Stomach (tissue), 19 donors: ENCODE measurements at places on chromosomes 6 and 20. TPM values are rescaled to one million over a fixed set of nuclear protein-coding genes. Genes with fewer than 3 reads are reported as not detected.
A peak's percentile ranks its signal among the peaks of the same experiment; 100 is the strongest.

GRCh38 chr6:141809901-141810300 is 322.8 kb upstream of the GJE1 start:
- DNase-seq = no peak
- H3K27me3 ChIP-seq = no peaks in the 10 kb centered on the region
- no peak overlapping the region for H3K4me3 ChIP-seq
- no peaks in the 10 kb centered on the region for H3K4me1 ChIP-seq
- H3K36me3 ChIP-seq = no peaks in the 10 kb centered on the region

- no peaks in the 10 kb centered on the region for H3K36me3 ChIP-seq
- H3K27me3 ChIP-seq = no peaks in the 10 kb centered on the region
- H3K27ac ChIP-seq = no peak overlapping the region
- peak; percentile 63 for DNase-seq
These were observed 54.9 kb upstream of the SMOC2 start for GRCh38 chr6:168385858-168386735.

DNA sequence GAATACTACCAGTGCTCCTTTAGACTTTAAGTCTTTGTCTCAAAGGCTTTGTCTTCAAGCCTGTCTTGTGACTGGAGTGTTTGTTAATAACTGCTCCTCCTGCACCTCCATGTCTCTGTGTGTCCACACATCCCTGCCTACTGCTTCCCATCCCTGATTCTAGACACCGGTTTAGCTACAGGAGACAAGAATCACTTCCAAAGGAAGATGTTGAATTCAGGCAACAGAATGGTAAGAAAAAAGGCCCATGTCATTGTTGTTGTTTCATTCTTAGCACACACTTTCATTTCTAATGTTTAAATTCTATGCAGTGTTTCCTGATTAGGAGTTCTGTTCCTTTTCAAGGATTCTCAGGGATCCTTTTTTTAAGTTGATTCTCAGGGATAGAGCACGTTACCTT is 293.6 kb upstream of the STXBP5 start:
- peaks cover 26% of the 10 kb centered on the region for H3K4me1 ChIP-seq
- no peak overlapping the region for H3K27ac ChIP-seq
- H3K36me3 ChIP-seq = no peaks in the 10 kb centered on the region
- H3K27me3 ChIP-seq = no peaks in the 10 kb centered on the region
- no peak overlapping the region for H3K4me3 ChIP-seq
- no peak for DNase-seq

DNA sequence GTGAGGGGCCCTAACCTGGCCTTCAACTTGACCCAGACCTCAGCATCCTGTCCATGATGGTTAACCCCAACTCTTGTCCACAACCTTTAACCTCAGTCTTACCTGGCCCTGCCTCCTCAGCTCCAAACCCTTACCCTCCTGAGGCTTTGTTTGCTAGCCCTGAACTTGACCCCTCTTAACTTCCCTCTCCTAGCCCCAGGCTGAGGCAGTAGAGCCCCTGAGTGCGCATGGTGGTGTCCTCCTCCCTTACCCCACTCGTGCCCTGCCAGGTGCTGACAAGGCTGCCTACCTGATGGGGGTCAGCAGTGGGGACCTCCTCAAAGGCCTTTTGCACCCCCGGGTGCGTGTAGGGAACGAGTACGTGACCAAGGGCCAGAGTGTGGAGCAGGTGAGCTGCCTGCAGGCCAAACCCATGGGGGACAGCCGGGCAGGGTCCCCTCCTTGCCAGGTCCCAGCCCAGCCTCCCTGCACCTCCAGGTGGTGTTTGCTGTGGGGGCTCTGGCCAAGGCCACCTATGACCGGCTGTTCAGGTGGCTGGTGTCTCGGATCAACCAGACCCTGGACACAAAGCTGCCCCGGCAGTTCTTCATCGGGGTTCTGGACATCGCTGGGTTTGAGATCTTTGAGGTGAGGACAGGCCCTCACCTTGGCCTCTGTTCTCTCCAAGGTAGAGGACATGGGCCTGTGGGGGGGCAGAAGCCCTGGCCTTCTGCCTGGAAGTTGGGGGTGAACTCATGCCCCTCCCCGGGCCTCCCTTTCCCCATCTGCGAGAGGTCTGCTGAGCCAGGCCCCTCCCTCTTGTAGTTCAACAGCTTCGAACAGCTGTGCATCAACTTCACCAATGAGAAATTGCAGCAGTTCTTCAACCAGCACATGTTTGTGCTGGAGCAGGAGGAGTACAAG is 31.9 kb downstream of the MYH7B start:
- no peak overlapping the region for H3K27ac ChIP-seq
- DNase-seq = no peak
- H3K27me3 ChIP-seq = peaks cover 31% of the 10 kb centered on the region
- H3K4me1 ChIP-seq = peaks cover 8% of the 10 kb centered on the region
- no peak overlapping the region for H3K4me3 ChIP-seq

- no peak overlapping the region for H3K27ac ChIP-seq
- H3K36me3 ChIP-seq = no peaks in the 10 kb centered on the region
- H3K4me3 ChIP-seq = no peak overlapping the region
These were observed 336.0 kb downstream of the RFPL4B start for GRCh38 chr6:112683106-112683505.

GRCh38 chr6:39243809-39244208 is 14.5 kb upstream of the KCNK5 start:
- H3K27ac ChIP-seq = no peak overlapping the region
- no peaks in the 10 kb centered on the region for H3K27me3 ChIP-seq
- no peak for DNase-seq

- H3K36me3 ChIP-seq = peaks cover 11% of the 10 kb centered on the region
- peak; percentile 34 for DNase-seq
- no peak overlapping the region for H3K4me3 ChIP-seq
- H3K4me1 ChIP-seq = no peaks in the 10 kb centered on the region
- H3K27me3 ChIP-seq = no peaks in the 10 kb centered on the region
- H3K27ac ChIP-seq = peak overlapping the region; percentile 18
These were observed 98.1 kb upstream of the VSTM2L start for GRCh38 chr20:37804584-37805566.

GRCh38 chr6:11236076-11236750 is 3.7 kb upstream of the NEDD9 start:
- H3K4me3 ChIP-seq = no peak overlapping the region
- no peaks in the 10 kb centered on the region for H3K27me3 ChIP-seq
- H3K36me3 ChIP-seq = no peaks in the 10 kb centered on the region
- no peaks in the 10 kb centered on the region for H3K4me1 ChIP-seq
- no peak overlapping the region for H3K27ac ChIP-seq

GRCh38 chr6:125224231-125224861 is 70.8 kb downstream of the TPD52L1 start:
- no peaks in the 10 kb centered on the region for H3K36me3 ChIP-seq
- H3K4me1 ChIP-seq = peaks cover 34% of the 10 kb centered on the region
- peak overlapping the region; percentile 24 for H3K27ac ChIP-seq
- no peak overlapping the region for H3K4me3 ChIP-seq
- DNase-seq = no peak
- no peaks in the 10 kb centered on the region for H3K27me3 ChIP-seq

The VSX1 gene
- total RNA-seq = not detected

- H3K4me1 ChIP-seq = peaks cover 43% of the 10 kb centered on the region
- peak; percentile 92 for DNase-seq
- peak overlapping the region; percentile 31 for H3K27ac ChIP-seq
- H3K36me3 ChIP-seq = peaks cover 12% of the 10 kb centered on the region
- H3K27me3 ChIP-seq = no peaks in the 10 kb centered on the region
These were observed 3.8 kb downstream of the SPAG4 start for GRCh38 chr20:35619196-35620095.

GRCh38 chr6:22372922-22373321 is 76.1 kb upstream of the PRL start:
- no peak overlapping the region for H3K4me3 ChIP-seq
- no peaks in the 10 kb centered on the region for H3K27me3 ChIP-seq
- H3K36me3 ChIP-seq = no peaks in the 10 kb centered on the region
- no peak overlapping the region for H3K27ac ChIP-seq
- H3K4me1 ChIP-seq = no peaks in the 10 kb centered on the region
- DNase-seq = no peak

- H3K4me3 ChIP-seq = no peak overlapping the region
- no peaks in the 10 kb centered on the region for H3K36me3 ChIP-seq
- H3K4me1 ChIP-seq = peaks cover 10% of the 10 kb centered on the region
- no peak for DNase-seq
- H3K27ac ChIP-seq = no peak overlapping the region
These were observed 8.9 kb downstream of the REM1 start for GRCh38 chr20:31484001-31484400.

DNA sequence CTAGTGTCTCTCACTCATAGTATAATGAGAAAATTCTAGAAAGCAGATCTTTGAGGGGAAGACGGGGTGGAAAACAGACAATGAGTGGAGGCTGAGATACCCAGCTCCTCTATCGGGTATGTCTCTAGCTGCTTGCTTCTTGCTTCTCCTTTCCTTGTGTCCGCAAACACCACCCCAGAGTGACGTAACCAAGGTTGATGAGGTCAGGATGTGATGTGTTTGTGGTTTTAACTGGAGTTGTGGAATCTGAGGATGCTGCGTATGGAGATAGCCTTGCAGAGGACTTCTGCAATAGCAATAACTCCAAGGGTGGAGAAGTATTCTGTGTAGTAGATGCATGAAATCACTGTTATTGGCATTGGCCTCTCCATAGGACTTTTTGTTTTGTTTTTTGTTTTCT is 132.7 kb upstream of the IFNGR1 start:
- no peaks in the 10 kb centered on the region for H3K36me3 ChIP-seq
- no peaks in the 10 kb centered on the region for H3K27me3 ChIP-seq

DNA sequence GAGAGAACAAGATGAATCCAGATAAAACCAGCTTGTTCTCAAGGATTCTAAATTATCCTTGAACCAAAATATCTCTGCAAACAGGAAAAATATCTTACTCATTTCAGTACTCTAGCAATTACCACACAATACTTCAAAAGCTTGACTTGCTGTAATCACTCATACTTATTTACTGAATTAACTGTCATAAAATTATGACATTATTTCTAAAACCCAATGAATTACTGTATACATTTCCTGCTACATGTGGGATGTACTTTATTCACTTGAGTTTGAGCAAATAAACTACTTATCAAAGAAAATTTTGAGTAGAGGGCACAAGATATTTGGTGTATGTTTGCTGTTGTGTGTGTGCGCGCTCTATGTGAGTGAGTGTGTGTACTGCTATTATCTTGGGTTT is 9.7 kb downstream of the EIF2S2 start:
- H3K27ac ChIP-seq = no peak overlapping the region
- no peak for DNase-seq
- H3K36me3 ChIP-seq = peaks cover 37% of the 10 kb centered on the region

GRCh38 chr6:29834564-29835436 is 7.2 kb downstream of the HLA-G start:
- no peaks in the 10 kb centered on the region for H3K4me1 ChIP-seq
- DNase-seq = peak; percentile 38
- H3K27ac ChIP-seq = no peak overlapping the region
- H3K27me3 ChIP-seq = peaks cover 78% of the 10 kb centered on the region
- H3K4me3 ChIP-seq = no peak overlapping the region
